ENCODE measurements at places on chromosomes 3 and 15.

GRCh38 chr3:184011937-184012889 is 5.5 kb downstream of the ABCC5 start:
- DNase-seq = no peak

DNA sequence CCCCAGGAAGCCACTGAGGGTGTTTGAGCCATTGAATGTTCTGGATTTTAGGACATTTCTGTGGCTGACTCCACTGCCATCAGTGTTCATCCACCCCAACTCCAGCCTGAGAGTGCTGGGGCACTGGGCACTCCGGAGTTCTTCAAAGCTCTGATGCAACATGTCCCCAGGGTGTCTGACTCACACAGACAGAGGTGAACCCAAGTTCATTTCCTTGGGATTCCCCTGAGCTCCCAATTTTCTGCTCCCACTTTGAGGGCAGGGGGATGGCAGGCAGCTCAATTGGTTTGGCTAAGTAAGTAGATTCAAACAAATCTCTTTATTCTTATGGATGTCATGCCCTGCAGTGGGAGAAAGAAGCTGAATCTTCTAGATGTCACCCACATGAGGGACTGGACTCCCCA is 2.2 kb downstream of the STRA6 start:
- DNase-seq = no peak

GRCh38 chr15:63305260-63305659 is 27.9 kb downstream of the APH1B start:
- DNase-seq = no peak

GRCh38 chr15:71800835-71801745 is 9.3 kb upstream of the NR2E3 start:
- no peak for DNase-seq

- DNase-seq = no peak
These were observed 718.6 kb upstream of the NECTIN3 start for GRCh38 chr3:110352841-110353604.

GRCh38 chr3:37645517-37646380 is 215.9 kb upstream of the CTDSPL start:
- DNase-seq = no peak

DNA sequence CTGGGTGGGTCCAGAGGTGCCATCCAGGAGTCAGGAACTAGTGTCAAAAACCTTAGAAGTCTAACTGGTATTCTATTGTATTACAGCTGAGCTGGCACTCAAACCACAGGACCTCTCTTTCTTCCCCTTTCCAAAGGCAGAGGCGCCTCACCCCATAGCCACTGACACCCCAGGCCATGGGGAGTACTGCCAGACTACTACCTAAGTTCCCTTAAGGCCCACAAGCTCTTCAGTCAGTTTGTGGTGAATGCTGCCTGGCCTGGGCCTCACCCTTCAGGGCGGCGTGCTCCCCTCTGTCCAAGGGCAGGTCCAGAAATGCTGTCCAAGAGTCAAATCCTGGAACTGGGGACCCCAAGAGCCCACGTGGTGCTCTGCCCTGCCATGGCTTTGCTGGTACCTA is 43.0 kb upstream of the FGF7 start:
- no peak for DNase-seq

- DNase-seq = no peak
These were observed 74.8 kb upstream of the POLG start for GRCh38 chr15:89409184-89410038.

GRCh38 chr3:153572165-153572564 is 410.1 kb downstream of the RAP2B start:
- no peak for DNase-seq

- DNase-seq = no peak
These were observed 171.6 kb downstream of the CD47 start for GRCh38 chr3:107919239-107919638.

DNA sequence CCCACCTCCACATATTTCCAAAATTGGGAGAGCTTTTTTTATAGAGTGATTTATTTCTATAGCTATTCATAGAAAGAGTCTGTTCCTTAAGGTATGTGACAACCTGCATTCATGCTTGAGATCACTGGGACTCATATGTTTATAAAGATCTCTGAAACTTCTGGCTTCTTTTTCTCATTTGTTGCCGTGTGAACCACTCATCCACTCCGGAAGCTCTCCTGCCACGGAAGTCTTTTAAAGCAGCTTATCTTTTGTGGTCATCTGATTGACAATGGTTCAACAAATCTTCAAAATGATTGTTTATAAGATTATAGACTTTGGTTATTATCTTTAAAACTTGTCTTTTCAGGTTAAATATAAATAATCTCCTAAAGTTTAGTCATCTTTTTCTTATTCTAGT is 260.5 kb downstream of the C3orf38 start:
- no peak for DNase-seq

- no peak for DNase-seq
These were observed 241.3 kb downstream of the ITPR1 start for GRCh38 chr3:4734454-4734853.

DNA sequence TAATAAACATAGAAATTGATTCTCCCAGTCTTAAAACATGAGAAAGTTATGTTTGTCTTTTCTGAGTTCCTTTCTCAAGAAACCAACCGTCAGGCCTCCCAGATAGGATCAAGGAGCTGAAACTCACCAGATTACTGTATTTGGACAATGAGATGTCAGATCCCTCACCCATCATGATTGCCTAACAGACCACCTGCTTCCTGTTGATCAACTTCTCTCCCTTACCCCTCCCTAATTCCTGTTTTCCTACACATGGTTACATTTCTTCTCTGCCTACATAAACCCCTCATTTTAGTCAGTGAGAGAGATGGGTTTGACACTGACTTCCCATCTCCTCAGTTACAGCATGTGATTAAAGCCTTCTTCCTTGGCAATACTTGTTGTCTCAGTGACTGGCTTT is 917.5 kb downstream of the FHIT start:
- DNase-seq = no peak

DNA sequence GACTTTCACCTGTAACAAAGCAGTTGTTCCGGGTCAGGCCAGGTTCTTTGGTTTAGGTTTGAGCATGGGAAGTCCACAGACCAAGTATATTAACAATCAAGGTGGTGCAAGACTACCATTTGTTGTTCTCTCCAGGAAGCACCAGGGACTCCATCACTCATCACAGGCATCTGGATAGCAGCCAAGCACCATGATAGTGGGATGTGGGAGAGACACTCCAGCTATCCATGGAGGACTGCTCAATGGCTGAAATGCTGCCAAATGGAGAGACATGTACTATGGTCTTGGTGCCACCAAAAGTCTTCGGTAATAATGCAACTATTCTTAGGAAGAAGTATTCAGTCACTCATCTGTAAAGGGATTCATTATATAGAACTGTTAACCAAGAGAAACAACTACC is 143.0 kb downstream of the TNIK start:
- DNase-seq = no peak

- DNase-seq = no peak
These were observed 62.4 kb downstream of the TRIM71 start for GRCh38 chr3:32880225-32880624.

GRCh38 chr15:55499151-55499550 is 8.9 kb downstream of the DNAAF4 start:
- no peak for DNase-seq

DNA sequence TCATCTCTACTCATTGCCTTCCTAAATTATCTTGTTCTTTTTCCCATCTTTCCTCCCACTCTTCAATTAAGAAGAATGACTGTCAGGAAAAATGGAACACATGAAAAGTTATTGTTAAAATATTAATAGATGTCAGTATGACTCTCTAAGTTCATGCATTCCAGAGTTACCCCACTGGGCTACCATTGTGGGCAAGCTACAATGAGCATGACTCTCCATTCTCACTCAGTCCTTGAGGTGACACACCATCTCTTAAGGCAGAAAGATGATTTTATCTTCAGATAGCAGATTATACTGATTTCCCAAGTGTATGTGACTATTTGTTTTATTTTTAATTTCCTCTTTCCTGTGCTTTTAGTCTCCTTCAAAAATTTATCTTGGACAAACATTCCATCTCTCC is 144.3 kb downstream of the ALCAM start:
- DNase-seq = no peak

DNA sequence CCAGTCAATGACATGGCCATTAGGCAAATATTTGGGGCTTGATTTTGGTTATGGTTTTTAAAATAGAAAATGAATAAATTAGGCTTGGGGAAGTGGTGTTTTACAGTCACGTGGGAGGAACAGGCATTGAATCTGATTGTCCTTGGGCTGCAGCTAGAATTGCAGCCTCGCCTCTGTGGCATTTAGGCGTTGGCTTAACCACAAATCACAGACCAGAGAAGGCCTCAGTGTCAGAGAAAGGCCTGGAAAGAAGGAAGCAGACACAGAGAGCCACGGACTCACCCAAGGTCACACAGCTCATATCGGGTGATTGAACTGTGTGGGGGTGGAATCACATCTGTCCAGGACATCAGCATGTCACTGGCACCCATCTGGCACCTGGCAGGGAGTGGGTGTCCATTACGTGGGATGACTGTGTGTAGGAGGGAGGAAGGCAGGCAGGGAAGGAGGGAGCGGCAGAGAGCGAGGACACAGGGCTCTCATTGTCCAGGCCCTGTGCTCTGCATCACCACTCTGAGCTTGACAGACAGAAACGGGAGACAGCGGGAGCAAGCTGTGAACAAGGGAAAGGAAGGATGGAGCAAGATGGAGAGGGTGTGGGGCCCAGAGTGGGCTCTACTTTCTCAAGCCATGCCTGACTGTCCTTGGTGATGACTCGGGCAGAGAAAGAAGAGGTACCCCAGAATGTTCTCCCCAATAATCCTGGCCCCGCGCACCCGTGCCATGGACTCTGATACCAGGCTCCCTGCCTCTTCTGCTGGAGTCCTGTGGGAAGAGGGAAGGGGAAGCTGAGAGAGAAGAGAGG is 186.4 kb downstream of the FAM43A start:
- no peak for DNase-seq

DNA sequence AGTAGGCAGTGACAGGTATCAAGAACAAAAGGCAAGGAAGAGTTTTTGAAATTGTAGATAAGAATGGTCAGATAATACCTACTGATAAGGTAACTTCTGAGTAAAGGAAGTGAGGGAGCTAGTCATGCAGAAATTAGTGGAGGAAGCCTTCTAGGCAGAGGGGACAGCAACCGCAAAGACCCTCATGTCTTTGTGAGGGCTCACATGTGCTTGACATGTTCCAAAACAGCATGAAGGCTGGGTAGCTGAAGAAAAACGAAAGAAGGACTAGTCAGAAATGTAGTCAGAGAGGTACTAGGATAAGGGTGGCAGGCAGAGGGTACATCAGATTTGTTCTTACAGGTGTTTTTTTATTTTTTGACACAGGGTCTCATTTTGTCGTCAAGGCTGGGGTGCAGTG is 5.3 kb downstream of the SIN3A start:
- DNase-seq = no peak

GRCh38 chr3:14622368-14622767 is 29.2 kb upstream of the CCDC174 start:
- no peak for DNase-seq

DNA sequence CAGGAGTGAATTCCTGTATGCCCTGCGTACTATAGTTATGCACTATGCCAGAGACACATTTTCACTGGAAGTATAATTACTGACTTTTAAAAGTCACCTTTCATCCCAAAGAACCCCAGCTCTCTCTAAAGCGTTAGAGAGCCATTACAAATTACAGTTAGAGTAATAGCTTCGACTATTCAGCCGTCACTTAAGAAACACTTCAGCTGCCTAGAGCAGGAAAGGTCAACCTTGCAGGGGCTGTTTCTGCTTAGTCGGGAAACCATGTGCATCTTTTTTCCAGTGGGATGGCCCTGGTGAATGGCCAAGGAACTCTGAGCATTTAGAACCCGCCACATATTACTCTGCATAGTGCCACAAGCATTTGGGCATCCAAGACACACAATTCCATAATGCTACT is 235.9 kb downstream of the ARRDC4 start:
- DNase-seq = no peak

DNA sequence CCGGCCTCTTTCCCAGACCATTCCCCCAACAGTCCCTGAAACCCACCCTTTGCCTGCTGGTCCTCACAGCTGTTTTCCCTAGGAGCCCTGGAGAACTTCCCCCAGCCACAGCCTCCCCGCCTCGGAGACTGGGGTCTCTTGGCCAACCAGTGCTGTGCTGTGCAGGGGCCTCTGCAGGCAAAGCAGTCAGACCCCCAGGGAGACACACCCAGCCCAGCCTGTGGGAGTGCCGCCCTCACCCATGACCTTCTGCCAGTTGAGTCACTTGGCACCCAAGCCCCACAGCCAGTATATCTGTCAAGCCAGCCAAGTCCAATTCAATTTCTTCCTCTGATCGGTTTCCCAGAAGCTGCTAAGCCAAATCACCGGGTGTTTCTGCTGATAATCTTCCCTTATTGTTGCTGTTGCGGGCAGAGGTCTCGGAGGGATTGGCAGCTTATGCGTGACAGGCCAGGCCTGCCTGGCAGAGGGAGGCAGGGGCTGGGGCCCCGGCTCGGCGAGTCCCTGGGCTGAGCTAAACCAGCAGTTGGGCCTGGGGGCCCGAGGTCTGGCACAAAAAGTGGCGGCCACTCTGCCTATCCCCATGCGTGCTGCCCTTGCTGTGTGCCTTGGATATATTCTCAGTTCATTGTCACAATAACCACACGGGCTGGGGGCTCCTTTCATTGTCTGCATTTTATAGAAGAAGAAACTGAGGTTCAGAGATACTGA is 65.6 kb upstream of the SLC6A1 start:
- DNase-seq = no peak

- no peak for DNase-seq
These were observed 103.5 kb downstream of the TBC1D2B start for GRCh38 chr15:77974098-77974414.

DNA sequence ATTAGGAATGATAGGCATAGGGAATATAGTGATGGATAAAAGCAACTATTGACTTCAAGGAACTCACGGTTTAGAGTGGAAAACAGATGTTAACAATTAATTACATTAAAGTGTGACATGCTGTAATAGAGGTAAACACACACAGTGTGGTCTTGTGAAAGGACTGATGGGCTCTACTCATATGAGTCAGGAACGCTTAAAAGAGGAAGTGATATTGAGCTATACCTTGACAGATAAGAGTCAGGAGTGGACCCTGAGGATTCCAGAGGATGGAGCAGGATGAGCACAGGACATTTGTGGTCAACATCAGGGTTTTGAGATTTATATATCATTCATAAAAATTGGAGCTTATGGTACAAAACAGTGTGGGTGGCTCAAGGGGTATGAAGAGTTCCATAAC is 11.0 kb downstream of the EXOG start:
- DNase-seq = no peak

DNA sequence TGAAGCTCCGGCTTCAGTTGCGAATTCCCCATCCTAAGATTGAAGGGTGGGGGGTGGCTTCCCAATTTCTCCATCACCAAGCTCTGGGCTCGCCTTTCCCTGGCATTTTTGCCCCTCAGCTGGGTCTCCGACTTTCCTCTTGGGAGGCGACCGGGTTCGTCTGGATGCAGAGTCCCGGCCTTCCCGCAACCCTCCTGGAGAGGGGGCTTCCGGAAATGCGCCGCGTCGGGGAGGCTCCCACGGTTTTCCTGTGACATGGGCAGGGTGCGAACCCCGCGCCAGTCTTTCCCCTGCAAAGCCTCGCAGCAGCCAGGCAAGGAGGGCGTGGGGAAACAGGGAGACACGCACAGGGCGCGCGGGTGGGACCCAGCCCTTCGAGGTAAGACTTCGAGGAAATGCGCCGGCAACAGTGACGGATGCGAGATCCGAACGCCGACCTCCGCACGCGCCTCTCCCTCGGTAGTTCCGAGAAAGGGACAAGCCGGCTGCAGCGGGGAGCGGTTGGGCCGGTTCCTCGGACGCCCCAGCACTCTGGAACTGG is 466 bp upstream of the HCN4 start:
- no peak for DNase-seq

- no peak for DNase-seq
These were observed 157.3 kb upstream of the CGNL1 start for GRCh38 chr15:57218826-57219576.
